GM13976 (cell line): ENCODE measurements at places on chromosomes 3 and 15.

- no peak for DNase-seq
Observed at GRCh38 chr3:22996920-22997571, 206.1 kb upstream of the UBE2E2 start.

DNA sequence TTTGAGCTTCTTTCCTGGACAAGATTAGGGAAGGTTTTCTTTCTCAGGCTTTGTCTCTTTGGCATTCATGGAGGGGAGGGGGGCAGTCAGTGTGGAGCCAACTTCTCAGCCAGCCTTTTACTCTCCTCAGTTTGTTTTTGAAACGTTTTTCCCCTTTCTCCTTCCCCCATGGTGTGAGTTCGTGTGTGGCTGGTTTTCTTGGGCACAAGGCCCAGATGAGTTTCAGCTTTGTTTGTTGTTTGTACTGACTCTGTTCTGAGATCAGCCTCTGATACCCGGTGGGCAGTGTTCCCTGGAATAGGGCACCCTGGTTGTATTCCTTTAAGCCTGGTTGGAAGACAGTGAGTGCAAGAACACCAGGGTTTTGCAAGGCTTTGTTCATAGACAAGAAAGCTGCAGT, 168.2 kb upstream of the RARB start:
- no peak for DNase-seq

DNA sequence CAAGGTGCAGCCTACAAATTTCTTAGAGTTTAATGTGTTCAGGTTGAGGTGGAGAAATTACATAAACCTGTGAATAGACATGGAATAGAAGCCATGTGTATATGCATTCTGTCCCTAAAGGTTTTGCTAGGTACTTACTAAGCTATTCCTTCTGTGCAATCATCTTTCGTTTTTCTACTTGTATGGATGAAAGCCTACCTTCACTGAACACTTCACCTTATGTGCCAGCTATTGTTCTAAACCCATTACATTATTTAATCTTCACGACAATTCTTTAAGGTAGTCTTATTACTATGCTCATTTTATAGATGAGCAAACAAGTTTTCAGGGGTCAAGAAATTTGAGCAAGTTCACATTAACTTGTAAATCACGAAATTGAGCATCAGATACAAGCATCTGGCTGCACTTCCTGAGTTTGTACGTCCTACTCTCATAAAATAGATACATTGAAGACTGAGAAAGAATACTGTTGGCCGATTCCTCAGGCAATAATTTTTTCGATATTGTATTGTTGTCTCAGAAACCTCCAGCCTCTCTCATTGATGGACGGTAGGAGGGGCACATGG, 635 bp upstream of the RCN2 start:
- no peak for DNase-seq

- DNase-seq = no peak
Observed at GRCh38 chr15:39645138-39645975, 64.5 kb downstream of the THBS1 start.

GRCh38 chr3:197003461-197004385, 25.9 kb downstream of the MELTF start:
- no peak for DNase-seq

DNA sequence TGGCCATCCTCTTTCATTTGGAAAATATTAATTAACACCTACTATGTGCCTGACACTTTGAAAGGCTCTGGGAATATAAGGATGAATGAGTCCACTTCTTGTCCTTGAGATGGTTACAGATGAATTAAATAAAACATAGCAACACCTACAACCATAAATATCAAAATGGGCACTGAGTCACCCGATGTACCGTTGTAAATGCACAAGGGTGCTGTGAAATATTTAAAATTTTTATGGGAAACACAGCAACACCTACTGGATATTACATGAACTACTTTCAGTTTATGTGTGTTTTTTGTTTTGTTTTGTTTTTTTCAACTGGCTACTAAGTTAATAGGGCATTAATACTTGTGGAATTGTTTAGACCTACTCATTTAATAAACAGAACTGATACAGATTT, 239.0 kb upstream of the NAALADL2 start:
- DNase-seq = no peak

GRCh38 chr3:166706094-166706493, 674.0 kb downstream of the ZBBX start:
- DNase-seq = no peak

DNA sequence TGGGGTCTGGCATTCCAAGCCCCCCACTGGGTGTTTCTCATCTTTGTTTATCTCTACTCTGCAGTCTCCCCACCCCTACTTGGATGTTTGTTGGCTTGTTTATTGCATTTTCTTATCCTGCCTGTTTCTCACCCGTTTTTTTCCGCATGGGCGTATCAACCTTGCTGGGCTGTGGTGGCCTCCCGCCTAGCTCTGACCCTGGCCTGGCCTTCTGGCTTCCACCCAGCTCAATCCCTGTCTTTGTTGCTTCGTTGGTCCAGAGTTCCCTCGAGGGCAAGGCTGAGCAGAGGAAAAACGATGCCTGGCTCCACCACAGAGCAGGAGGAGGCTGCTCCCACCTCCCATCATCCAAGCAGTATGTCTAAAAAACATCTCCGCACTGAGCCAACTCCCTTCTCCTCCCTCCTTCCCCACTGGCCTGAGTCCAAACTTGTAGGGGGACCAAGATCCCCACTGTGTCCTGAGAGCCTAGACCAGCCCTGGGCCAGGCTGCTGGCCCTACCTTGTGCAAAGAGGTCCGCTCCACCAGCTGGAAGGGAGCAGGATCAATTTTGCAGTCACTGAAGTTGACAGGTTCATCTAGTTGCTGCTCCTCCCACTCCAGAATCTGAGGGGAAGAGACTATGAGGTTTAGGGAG, 9.8 kb downstream of the CLCN2 start:
- DNase-seq = no peak

DNA sequence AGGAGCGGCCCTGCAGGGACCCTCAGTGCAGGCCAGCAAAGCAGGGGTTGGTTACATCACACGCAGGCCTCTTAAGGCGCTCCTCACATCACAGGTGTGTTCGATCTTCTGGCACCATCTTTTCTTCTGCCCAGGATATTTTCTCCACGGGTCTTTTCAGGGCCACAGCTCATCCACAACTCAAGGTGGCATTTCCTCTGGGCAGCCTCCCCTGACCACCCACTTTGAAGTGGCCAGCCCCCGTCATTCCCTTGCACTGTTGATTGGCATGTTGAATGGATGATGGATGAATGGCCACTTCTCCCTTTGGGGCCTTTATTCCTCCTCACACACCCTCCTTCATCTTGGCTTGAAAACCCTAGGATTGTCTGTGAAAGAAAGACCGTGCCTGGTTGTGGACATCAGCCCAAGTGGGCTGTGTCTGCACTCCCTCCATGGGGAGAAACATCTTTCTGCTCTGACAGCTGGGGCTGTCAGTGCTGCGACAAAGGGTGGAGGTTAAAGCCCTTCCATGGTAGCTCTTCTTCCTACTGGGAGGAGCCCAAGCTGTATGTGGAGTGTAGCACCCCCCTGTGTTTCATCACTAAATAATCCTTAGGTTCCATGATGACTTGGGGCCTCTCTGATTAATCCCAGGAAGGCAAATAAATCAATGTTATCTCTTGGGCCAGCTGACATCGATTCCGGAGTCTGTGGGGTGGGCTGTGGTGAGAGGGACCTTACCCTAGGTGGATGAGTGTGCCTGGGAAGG, 102.5 kb downstream of the EPHB1 start:
- DNase-seq = no peak

DNA sequence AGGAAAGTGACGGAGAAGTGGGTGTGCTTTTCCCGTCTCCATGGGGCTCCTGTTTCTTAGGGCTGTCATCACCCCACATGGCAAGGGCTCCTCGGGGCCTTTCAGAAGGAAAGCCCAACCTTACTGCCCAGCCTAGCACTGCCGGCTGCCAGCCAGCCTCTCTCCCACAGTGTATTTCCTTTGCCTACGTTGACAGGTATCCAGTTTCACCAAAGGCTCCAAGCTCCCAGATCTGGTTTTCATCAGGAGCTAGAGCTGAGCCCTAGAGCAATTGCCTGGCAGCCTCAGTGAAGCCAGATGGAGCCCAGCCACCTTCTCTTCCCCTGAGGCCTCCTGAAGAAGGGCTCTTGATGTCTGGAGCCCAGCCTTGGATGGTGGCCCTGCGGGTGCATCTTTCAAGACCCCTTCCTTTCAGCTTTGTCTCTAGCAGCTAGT, 20.2 kb downstream of the CRABP1 start:
- DNase-seq = no peak

DNA sequence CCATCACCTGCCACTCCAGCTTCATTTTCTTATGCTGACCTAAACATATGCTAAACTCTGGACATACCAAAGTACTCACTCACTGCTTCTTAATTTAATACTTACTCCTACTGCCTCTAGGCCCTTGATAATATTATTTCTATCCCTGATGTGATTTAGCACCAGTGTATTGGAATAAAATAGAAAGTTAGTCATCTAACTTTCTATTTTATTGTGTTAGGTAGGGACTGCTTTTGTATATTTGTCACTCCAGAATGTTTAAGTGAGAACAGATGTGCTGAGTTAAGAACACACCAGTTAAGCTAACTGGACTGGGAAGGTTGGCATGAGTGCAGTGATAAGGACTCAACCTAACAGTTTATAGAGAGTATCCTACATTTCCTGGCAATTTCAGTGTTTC, 6.5 kb upstream of the CLDN16 start:
- DNase-seq = no peak

DNA sequence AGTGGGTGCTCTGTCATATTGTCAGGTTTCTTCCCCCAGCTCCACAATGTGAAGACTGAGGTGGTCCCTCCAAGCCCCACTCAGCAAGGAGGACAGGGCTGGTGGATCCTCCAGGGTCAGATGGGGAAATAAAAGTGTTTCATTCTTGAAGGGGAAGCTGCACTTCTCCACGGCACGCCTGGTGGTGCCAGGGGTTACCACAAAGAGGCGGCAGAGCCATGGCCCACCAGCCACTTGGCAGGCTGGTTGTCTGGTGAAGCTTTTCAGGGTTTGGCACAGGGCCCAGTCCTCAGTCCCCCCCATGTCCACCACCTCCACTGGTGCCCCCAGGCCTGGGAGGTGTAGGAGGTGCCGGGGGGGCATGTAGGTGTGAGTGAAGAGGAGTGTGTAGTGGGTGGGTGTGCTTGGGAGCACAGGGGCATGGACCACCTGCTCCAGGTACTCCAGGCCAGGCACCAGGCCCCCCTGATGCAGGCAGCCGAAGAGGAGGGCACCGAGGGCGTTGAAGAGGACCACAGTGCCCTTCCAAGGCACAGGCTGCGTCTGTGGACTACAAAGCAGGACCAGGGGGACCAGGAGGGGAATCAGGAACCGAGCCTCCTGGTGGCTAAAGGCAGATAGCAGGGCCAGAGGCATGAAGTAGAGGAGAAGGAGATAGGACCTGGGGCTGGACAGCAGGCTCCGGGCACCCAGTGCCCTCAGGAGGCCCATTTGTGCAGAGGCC, 5.0 kb upstream of the NCBP2 start:
- no peak for DNase-seq

- DNase-seq = no peak
Observed at GRCh38 chr3:30263925-30264313, 342.5 kb upstream of the TGFBR2 start.

DNA sequence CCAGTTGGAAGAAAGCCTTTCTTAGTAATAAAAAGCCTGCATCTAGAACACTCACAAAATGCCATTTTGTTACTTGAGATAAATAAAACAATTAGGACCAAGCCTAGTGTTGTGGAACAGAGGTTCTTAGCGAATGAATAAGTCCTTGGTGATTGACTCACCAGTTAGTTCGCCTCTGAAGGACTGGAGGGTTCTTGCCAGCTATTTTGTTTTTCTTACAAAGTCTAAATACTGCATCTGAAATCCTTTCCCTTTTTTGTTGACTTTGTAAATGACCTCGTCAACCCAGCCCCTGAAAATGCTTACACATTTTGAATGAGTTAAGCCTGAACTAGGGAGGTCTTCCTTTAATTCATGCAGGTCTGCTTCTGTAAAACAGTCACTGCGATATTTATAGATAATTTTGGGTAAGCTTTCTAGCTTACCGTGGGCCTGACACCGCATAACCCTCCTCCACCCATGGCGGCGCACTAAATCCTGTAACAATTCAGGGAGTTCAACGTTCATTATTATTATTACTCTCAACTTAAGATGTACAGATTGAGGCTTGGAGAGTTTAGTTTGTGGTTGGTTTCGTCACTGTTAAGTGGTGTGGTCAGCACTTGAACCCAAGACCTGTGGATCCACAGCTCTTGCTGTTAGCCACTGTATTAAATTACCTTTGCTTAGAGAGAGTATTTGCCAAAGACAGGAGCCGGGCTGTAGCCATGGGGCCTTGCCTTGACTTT, 45.0 kb upstream of the SACM1L start:
- DNase-seq = no peak

GRCh38 chr15:41989573-41990242, 17.4 kb upstream of the EHD4 start:
- DNase-seq = peak; percentile 91

- no peak for DNase-seq
Observed at GRCh38 chr3:191047930-191048329, 151.1 kb upstream of the OSTN start.

- no peak for DNase-seq
Observed at GRCh38 chr3:167909952-167910351, 174.4 kb downstream of the SERPINI1 start.

- peak; percentile 98 for DNase-seq
Observed at GRCh38 chr3:127672429-127673190, at the start of gene ABTB1. TSS of gene ABTB1 (plus strand) at chr3:127672952. CDS start at chr3:127673026, 74 bp downstream.

- no peak for DNase-seq
Observed at GRCh38 chr3:47612178-47612577, 33.5 kb upstream of the CSPG5 start.

GRCh38 chr3:69065318-69065964, 13.3 kb upstream of the TMF1 start:
- no peak for DNase-seq

DNA sequence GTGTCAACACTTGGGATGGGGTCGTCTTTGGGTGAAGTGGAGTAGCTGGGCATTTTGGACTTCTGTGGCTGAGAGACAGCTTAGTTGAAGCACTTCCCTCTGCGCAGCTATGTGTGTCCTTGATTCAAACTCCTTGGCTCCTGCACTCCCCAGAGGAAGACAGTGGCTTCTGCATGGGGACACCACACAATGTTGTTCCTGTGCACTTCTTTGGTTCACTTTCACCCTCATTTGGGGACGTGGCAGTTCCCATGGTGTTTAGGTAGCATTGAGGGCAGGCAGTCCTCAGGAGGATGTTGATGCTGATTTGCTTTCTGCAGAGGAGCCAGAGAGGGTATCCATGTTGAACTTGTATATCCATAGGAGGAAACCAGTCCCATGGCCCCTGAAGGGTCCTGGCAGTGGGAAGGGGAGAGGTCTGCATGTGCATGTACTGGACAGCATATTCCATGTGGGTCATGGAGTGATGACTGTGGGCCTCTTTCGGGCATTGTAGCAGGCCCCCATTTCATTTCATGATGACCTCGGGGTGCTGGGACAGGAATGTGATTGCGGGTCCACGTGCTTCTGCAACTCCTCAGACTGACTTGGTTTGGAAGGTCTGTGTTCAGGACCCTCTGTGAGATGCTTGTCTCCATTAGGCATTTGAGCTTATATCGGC, 135.4 kb downstream of the SNRPN start:
- DNase-seq = no peak

- DNase-seq = no peak
Observed at GRCh38 chr15:90709278-90709677, 7.9 kb upstream of the BLM start.

DNA sequence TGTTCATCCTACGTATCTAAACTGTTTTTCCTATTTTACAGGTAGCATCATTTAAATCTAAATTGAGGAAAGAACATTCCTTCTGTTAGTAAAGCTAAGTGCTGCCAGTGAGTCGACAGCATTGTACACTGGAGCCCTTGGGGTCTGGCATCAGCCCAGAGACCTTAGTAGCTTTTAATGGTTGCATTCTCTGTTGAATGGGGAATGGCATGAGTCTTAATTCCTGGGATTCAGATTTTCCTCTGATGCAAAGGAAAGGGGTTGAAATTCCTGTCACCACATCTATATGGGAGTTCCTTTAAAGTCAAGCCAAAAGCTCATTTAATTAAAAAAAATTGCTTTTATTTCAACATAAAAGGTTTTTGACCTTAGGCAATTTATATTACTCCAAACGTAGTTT, 148.4 kb upstream of the GBE1 start:
- DNase-seq = no peak
